Hematopoietic multipotent progenitor cell treated with erythropoietin and hydrocortisone succinate and interleukin-3 and kit ligand, for 8 days (in vitro differentiated cells): ENCODE measurements at places on chromosomes 11 and 22.

DNA sequence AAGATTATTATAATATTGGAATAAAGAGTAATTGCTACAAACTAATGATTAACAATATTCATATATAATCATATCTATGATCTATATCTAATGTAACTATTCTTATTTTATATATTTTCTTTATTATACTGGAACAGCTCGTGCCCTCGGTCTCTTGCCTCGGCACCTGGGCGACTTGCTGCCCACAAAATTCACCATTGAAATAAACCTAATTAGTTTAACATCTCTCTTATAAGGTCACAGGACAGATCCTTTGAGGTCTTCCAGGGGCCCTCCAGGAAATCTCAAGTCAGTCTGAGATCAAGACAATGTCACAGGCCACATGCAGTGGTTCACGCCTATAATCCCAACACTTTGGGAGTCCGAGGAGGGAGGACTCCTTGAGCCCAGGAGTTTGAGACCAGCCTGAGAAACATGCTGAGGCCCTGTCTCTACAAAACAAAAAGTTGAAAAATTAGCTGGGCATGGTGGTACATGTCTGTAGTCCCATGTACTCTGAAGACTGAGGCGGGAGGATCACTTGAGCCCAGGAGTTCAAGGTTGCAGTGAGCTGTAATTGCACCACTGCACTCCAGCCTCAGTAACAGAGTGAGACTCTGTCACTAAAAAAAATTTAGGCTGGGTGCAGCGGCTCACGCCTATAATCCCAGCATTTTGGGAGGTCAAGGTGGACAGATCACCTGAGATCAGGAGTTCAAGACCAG, 6.6 kb upstream of the TXNRD2 start:
- no peak for DNase-seq

- DNase-seq, result no peak
Measured at GRCh38 chr11:59669611-59670009, 773 bp upstream of the PATL1 start.

DNA sequence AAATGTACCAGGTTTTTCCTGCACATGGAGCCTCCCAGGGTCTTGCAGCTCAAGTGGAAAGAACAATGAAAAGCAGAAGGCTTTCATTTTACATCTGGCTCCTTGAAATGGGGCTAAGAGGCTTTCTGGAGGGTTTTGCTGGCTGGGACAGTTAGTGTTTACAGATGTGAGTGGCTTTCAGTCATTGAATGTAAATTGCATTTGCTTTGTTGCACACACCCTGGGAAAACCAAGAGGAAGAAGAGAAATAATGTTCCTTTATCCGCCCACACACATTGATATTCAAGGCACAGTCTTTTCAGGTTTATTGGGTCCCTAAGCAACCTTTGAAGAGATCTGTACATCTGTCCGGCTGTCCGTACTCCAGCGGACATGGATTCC, 144.5 kb downstream of the SPON1 start:
- DNase-seq, result no peak

GRCh38 chr11:134050541-134051383, 18.1 kb upstream of the JAM3 start:
- DNase-seq, result peak; percentile 64

- DNase-seq, result peak; percentile 32
Measured at GRCh38 chr11:124190298-124191139, 7.4 kb downstream of the OR10D3 start.

DNA sequence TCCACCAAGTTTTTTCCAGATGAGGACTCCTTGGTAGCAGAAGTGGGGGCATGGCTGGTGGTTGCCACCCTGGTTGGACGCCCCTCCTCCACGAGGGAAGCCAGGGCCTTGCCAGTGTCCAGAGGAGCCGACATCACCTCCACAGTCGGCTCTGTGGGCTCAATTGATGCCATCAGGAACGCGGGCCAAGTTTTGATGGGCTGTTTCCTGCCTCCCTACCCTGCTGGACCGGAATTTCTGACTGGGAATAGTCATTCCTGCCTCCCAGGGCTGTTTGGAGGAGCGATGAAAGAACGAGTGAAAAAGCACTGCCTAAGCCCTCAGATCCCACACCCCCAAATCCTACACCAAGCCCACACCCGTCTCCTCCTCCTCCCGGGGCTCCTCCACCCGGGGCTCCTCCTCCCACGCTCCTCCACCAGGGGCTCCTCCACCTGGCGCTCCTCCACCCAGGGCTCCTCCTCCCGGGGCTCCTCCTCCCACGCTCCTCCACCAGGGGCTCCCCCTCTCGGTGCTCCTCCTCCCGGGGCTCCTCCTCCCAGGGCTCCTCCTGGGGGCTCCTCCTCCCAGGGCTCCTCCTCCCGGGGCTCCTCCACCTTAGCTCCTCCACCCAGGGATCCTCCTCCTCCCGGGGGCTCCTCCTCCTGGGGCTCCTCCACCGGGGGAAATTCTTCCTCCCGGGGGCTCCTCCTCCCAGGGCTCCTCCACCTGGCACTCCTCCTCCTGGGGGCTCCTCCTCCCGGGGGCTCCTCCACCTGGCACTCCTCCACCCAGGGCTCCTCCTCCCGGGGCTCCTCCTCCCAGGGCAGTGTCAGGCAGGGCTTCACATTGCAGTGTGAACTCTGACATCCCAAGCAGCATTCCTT, 10.0 kb upstream of the PRR5 start:
- no peak for DNase-seq

- no peak for DNase-seq
Measured at GRCh38 chr11:73340164-73340563, 32.1 kb downstream of the ARHGEF17 start.

- DNase-seq, result no peak
Measured at GRCh38 chr11:19164230-19164855, 37.4 kb downstream of the CSRP3 start.

DNA sequence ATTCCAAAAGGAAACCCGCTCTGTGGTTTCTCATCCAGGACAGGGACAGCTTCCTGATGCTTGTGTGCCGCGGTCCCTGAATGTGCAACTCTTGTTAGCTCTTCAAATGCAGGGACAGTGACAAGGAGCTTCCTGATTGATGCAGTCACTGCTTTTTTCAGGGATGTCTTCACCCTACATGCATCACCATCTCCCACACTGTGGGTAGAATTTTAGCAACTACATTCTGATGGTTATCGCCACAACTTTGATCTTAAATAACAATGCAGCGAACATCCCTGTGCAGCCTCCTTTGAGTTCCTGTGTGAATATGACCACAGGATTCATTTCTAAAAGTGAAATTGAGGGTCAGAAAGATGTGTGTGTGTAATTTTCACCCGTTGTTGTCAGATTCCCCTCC, 115.0 kb downstream of the GGTLC2 start:
- DNase-seq, result no peak

GRCh38 chr11:15291885-15292284, 177.2 kb downstream of the INSC start:
- DNase-seq, result no peak

GRCh38 chr22:39938509-39939111, 21.6 kb upstream of the TMA7B start:
- DNase-seq, result no peak

GRCh38 chr11:69201764-69202370, 46.1 kb downstream of the SMIM38 start:
- DNase-seq, result no peak

DNA sequence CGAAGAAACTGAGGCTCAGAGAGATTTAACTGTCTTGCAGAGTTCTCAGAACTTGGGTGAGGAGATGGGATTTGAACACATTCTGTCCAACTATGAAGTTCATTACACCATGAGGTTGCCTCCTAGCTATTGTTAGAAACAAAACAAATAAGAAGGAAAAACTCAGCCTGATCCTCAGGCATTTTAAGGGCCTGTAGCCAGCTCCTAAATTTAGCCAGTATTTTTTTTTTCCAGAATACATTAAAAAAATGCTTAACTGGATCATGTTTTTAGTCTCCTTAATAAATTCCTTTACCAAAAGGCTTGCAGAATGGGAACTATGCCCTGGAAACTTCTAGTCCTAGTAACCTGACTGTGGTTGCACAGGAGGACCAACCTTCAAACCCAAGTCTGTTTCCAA, 212.0 kb downstream of the CSNK2A3 start:
- no peak for DNase-seq

- no peak for DNase-seq
Measured at GRCh38 chr11:76238551-76238950, 32.2 kb upstream of the WNT11 start.

DNA sequence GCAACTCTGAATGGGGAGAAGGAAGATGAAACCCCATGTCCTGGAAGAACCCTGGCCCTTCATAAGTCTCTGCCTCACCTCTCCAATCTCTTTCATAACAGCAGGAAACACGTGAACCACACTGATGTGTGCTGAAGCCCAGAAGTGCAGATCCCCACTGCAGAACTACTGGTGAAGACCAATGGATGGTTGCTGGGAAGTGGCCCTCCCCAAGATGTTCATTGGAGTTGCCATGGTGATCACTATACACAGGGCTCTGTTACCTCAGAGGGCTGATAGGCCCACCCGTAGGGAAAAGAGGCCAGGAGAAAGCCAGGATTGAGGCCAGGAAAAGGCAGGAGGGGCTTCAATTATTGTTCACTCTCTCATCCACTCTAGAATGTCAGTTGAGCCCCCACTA, 11.6 kb downstream of the TST start:
- DNase-seq, result no peak

DNA sequence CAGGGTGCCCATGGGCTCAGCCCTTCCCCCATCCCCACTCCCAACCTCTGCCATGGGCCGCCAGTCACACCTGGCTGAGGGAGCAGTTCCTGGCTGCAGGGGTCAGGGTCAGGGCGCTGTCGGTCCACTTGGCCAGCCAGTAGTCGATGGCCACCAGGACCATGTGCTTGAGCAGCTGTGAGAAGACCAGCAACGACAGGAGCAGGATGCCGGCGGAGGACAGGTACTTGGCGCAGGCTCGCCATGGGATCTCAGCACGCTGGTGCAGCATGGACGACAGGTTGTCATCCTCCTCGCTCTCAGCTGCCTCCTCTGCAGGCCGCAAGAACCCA, 18.3 kb upstream of the KCNJ11 start:
- no peak for DNase-seq

DNA sequence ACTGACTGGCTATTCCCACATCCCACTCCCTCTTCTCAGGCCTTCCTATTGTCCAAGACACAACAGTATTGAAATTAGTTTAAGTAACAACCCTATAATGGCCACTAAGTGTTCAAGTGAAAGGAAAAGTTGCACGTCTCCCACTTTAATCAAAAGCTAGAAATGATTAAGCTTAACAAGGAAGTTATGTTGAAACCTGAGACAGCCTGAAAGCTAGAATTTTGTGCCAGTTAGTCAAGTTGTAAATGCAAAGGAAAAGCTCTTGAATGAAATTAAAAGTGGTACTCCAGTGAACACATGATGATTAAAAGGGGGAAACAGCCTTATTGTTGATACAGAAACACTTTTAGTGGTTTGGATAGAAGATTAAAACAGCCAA, 332.7 kb downstream of the CASP12 start:
- DNase-seq, result no peak

- DNase-seq, result no peak
Measured at GRCh38 chr11:35536470-35536869, 11.1 kb upstream of the PAMR1 start.

- no peak for DNase-seq
Measured at GRCh38 chr22:17348464-17349103, 20.7 kb upstream of the CECR2 start.

DNA sequence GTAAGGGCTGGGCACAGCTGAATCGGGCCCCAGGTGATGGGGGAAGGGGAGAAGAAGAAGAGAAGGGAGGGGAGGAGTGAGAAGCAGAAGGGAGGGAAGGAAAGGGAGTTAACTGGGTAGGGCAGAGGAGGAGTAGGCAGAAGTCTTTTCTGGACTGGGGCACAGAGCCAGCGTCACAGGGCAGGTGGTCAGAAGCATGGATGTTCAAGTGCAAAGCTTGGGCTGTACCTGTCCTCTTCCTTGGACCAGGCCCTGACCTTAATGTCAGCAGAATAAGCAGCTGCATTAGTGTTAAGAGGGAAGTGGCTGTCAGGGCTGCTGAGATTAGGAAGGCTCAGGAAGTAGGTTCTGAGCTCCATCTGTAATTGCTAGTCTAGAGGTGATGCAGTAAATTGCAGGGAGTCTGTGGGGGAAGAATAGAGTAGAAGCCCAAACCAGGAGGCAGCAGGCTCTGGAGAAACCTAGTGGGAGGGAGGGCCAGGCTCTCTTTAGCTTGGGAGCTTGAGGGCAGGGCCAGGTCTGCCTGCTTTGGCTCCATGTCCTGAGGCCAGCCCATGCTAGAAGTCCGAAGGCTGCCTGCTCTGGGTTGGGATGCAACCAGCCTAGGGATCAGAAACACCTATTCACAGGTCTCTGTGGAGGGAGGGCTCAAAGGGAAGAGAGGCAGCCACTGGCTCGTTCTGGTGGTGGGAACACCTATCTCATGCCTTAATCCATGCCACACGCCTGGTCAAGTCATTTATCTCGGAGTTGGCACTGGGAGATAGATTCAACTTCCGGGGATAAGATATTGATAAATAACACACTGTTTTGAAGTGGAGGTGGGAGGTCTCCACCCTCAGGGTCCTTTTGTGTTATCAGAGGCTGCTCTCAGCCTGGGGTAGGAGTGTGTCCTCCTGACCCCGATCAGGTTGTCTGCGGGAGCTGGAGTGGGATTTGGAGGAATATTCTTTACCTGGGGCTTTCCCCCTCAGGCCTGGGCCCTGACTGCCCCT, 1.7 kb upstream of the UCP3 start:
- DNase-seq, result peak; percentile 57

GRCh38 chr11:4385978-4386740, 7.3 kb downstream of the TRIM21 start:
- no peak for DNase-seq
